SW 1271 (cell line): ENCODE measurements at places on chromosomes 2 and 18.

DNA sequence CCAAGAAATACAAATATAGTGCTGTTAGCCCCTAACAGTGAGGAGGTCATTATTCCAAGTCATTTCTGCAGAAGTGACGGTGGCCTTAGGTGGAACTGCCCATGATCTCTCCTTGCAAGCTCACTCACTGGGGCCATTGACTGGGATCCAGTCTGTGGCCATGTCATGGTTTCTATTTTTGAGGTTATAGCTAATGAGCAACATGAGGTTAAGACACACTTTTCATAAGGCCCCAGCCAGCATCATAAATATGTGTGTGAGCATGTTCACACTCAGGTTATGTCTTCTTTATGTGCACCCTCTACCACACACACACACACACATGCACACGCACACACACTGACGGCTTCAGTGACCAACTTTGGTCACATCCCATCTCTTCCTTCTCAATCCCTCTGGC is 484 bp downstream of the AFF3 start:
- no peak for DNase-seq

GRCh38 chr2:24930768-24931167 is 10.7 kb upstream of the ADCY3 start:
- DNase-seq = no peak

- no peak for DNase-seq
Observed at GRCh38 chr2:173584676-173585458, 230.2 kb downstream of the CDCA7 start.

- no peak for DNase-seq
Observed at GRCh38 chr2:199882667-199883066, 28.4 kb upstream of the C2orf69 start.

- no peak for DNase-seq
Observed at GRCh38 chr2:23092831-23093230, 292.1 kb upstream of the KLHL29 start.

- no peak for DNase-seq
Observed at GRCh38 chr2:49044350-49045079, 109.8 kb downstream of the FSHR start.

- DNase-seq = no peak
Observed at GRCh38 chr18:57542126-57542525, 44.4 kb downstream of the FECH start.

GRCh38 chr2:241818229-241818942 is 9.4 kb downstream of the NEU4 start:
- no peak for DNase-seq

GRCh38 chr2:9002637-9003365 is 683 bp downstream of the MBOAT2 start:
- DNase-seq = no peak

- DNase-seq = no peak
Observed at GRCh38 chr2:209876211-209876610, 104.6 kb downstream of the UNC80 start.

DNA sequence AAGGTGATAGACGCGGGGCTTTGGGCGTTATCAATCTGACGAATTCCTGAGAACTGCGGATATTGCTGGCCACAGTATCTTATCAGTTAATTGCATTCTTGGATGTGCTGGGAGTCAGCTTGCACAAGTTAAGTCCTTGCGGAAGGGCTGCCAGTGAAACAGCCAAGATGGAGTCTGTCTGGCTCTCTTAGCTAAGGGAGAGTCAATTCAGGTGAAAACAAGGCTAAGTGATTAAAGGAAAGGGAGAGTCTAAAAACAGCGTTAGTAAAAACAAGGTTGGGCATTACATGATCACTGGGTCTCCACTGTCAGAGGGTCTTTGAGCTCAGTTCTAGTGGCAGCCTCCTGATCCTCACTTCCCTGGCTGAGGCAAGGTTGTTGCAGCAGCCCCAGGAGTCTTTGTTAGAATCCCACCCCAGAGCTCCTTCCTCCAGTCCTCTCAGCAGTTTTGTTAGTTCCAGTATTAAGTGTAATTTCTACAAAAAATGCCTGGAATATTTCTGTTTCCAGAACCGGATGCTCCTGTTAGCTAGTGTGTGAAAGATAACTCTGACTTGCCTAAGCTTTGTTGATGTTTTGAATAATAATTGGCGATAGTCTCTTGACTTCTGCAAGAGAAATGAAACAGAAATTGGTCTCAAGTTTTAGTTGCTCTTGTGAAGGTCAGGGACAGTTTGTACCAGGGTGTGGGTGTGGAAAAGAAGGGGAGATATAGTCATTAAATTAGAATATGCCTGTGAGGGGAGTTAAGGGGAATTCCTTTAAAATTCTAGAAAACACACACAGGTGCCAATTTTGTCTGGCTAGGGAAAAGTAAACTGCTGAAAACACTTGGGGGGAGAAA is 10.6 kb downstream of the CFLAR start:
- DNase-seq = no peak

- no peak for DNase-seq
Observed at GRCh38 chr18:25675123-25675850, 323.3 kb upstream of the ZNF521 start.

DNA sequence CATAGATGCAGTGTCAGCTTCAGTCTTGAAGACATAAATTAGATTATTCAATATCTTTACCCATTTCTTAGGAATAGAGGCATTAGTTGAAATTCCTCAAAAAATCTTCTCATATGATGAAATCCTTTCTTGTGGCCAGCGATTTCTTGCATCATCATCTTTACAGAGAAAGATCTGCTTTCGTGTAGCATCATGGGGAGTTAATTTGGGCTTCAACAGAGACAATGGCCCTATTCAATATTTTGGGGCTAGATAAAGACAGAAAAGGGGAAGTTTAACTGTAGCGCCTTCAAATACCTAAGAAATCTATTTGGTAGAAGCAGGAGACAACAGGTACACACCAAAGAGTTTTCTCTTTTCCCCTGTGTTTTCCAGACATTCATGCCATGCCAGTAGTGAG is 73.8 kb downstream of the TGFA start:
- DNase-seq = no peak

DNA sequence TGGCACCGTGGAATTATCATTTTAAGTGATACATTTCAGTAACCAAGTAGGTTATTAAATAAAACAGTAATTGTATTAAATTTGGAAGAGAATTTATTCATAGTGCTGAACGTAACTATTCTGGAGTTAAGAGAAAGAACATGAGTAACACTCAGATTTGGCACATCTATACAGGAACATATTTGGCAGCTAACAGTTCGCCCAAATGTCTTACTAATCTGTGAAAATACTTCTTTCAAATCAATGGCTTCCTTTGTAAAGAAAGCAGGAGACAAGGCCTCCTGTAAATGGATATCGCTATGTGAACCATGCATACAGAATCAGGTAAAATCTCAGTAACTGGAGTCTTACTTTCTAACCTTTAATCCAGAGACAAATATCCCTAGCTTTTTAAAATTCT is 64.4 kb downstream of the ZNF516 start:
- no peak for DNase-seq

DNA sequence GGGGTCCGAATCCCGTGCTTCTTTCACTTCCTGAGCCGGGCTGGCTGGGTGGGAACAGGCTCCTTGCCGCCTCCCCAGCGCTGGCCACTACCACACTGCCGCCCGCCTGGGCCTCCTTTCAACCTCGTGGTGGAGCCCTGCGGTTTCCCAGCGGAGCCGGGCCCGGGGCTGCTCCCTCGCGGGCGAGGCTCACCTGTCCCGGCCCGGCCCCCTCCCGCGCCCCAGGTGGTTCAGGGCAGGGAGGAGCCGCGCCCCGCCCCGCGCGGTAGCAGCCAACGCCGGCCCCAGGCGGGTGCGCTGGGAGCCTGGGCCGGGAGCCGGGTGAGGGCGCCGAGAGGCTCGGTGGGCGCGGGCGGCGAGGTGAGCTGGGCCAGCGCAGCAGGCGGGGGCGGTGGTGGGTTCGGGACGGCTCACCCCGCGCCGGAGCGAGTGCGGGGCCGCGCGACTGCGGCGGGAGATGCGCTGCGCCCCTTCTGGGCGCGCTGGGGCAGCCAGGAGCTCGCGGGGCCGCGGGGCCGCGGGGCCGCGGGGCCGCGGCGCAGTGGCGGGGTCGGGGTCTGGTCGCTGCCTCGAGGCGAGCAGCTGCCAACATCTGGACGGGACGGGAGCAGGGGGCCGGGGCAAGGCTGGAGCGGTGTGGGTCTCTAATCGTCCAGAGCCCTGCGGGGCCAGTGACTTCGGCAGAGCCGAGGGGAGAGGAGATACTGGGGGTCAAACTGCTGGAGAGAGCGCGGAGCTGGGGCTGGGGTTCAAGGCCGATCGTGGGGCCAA is at the start of gene LYPD6B:
Gene LYPD6B (plus strand): TSS at position 258 of the 771 bp plus-strand sequence. CDS start 92,250 bp downstream, outside the sequence.
- no peak for DNase-seq

DNA sequence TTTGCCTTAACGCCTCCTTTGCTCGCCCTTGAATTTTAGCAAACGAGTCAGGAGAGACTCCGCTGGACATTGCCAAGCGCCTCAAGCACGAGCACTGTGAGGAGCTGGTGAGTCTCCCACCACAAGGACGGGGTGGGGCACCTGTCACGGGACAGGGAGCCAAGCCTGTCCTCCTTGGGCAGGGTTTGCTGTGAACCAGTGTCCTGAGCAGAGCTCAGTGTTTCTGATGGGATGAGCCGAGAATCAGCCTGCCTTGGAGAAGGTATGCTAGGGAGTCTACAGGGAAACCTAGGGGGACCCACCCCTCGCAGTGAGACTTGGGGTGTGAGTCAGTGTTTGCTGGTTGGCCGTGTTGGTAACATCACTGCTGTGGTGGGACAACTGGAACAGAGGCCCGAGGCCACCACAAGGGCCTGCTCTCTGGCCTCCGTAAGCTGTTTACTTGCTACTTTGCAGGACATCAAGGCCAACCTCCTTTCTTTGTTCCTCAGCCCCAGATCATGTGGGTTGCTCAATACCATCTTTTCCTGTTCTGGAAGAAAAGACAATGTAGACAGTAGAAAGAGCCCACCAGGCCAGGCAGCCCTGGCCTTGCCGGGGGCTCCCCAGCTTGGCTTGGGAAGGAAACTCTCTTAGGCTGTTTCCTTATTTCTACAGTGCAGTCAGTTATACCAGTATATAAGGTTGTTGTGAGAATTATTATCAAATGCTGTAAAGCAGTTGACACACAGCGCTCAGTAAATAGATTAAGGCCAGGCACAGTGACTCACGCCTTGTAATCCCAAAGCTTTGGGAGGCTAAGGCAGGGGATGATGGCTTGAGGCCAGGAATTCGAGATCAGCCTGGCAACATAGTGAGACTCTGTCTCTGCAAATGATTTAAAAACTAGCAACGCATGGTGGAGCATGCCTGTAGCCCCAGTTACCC is 42.4 kb downstream of the ITGB1BP1 start:
- no peak for DNase-seq

GRCh38 chr2:147644491-147644890 is 200.3 kb upstream of the ACVR2A start:
- no peak for DNase-seq

- no peak for DNase-seq
Observed at GRCh38 chr2:212249451-212249850, 289.2 kb downstream of the ERBB4 start.

DNA sequence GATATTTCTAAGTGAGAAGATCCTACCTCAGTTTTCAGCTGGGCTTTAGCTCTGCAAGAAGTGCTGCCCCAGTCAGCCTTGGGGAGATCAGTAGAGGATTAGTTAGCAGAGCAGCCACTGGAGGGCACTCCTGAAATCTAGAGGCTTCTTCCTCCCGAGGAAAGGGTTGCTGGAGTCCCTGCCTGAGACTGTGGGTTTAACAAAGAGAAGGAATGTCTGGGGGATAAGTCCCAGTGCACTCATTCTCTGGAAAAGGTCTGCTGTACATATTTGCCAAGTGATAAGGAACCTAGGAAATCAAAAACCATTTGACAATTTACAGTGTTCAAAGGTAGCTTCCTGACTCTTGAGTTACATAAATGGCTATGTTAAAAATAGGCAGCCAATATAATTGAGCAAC is 207.2 kb downstream of the SLC8A1 start:
- no peak for DNase-seq

- DNase-seq = no peak
Observed at GRCh38 chr2:96830044-96830562, 13.7 kb downstream of the ANKRD23 start.

DNA sequence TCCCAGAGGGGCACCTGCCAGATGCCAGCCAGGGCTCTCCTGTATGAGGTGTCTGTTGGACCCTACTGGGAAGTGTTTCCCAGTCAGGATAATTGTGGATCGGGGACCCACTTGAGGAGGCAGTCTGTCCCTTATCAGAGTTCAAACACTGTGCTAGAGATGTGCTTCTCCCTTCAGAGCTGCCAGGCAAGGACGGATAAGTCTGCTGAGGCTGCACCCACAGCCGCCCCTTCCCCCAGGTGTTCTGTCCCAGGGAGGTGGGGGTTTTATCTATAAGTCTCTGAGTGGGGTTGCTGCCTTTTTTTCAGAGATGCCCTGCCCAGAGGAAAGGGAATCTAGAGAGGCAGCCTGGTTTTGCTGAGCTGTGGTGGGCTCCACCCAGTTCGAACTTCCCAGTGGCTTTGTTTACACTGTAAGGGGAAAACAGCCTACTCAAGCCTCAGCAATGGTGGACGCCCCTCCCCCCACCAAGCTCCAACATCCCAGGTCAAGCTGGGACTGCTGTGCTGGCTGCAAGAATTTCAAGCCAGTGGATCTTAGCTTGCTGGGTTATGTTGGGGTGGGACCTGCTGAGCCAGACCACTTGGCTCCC is 324.0 kb upstream of the SETBP1 start:
- DNase-seq = no peak

DNA sequence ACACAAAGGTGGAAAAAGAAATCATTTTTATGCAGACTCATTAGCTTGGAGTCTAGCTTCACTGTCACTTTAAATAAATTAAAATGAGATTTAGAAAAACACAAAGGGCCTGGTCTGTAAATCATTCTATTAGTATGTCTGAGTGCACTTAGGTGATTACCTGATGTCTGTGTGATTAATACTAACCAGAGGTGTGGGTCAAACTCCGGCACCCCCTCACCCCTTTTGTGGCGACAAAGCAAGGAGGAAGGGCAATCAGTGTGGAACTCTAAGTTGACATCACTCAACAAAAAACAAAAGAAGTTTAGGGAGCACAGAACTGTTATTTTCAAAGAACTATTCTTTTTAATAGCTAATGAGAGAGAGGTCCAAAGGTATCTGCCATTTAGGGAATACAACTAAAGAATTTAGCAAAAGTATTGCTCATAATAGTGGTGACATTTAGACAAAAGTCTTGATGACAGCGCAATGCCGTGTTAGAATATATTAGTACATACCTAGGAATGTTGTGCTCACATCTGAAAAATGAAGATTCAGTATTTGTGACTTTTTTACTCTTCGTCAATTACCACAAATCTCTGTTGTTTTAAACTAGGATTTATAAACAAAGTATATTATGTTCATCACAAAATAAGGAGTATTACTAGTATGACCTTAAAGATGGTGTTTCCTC is 66.3 kb downstream of the ZEB2 start:
- no peak for DNase-seq

GRCh38 chr2:97845818-97846217 is 132.4 kb downstream of the ZAP70 start:
- no peak for DNase-seq

DNA sequence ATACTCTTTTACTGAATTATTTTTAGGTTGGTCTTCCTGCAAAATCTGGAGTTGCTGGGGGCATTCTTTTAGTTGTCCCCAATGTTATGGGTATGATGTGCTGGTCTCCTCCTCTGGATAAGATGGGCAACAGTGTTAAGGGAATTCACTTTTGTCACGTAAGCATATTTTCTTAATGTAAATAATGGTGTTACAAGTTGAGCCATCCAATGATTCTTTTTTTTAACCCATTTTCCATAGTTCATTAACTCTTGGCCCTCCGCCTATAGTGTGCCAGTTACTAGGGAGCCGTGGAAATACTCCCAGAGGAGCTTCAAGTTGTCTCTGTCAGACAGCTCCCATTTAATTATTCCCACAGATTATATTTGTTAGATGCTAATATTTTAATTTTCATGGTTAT is 49.8 kb downstream of the GLS start:
- no peak for DNase-seq

GRCh38 chr18:3692113-3692621 is 242.2 kb downstream of the TGIF1 start:
- no peak for DNase-seq
